Epithelial cell of esophagus (primary cell): ENCODE measurements at places on chromosomes 7 and 10.

DNA sequence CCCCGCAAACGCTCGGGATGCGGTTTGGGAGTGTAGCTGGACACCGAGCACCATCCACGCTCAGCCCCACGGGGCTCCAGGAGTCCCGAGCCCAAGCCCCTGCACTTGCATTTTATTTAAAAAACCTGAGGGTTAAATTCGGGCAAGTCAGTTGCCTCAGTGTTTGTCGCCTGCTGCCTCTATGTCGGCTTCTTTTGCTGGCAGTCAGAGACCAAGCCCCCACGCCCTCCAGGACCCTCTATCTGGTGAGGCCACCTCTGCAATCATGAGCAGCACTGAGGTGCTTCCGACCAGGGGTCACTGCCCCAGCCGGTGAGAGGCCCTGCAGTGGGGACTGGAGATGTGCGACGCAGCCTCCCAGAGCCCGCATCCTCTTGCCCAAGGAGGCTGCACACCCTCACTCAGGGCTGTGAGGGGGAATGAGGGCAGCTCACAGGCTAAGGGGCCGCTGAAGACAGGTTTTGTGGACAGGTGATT lies 13.3 kb upstream of the ZNF273 start:
- DNase-seq, result no peak

DNA sequence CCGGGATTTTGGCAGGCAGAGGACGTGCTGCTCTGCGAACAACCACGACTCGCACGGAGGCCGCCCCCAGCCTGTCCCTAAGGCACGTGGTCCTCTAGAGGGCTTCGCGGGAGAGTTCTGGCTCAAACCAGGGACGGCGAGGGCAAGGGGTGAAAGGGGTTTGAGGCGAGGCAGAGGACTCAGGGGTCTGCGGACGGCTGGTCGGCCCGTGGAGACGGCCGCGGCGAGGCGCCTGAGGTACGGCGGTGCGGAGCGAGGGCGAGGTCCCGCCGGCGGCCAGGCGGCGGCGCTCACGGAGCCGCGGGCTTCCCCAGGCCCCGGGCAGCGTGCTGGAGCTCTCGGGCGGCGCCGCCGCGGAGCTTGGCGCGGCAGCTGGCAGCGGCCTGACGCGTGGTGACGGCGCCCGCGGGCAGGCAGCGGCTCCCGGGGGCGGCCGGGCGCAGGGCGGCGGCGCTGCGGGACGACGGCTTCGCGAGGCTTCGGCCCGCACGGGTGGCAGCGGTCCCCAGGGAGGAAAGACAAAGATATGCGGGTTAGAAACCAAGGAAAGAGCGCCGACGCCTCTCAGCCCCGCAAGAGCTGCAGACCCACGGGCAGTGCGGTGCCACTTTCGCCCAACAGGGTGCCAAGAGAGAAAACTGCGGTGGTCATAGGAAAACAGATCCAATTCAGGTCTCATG lies 44.8 kb downstream of the ZNF800 start:
- peak; percentile 77 for DNase-seq

GRCh38 chr7:39069896-39070881 lies 92.5 kb downstream of the POU6F2 start:
- DNase-seq, result no peak

GRCh38 chr7:1691096-1691495 lies 21.0 kb downstream of the ELFN1 start:
- DNase-seq, result no peak

GRCh38 chr10:128751284-128751683 lies 625.1 kb upstream of the MKI67 start:
- no peak for DNase-seq

GRCh38 chr7:144670218-144670617 lies 165.6 kb downstream of the TPK1 start:
- DNase-seq, result peak; percentile 67

DNA sequence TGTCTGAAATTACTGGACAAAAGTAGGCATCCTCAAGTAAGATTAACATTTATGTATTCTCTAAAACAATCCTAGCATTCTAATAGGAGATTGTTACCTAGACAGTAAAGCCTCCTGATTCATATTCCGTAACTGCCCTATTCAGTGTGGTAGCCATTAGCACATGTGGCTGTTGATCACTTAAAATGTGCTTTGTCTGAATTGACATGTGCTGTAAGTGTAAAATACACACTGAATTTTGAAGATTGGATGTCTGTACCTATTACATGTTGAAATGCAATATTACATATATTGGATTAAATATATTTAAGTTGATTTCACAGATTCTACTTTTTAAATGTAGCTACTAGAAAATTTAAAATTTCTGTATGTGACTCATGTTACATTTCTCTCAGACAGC lies 14.6 kb downstream of the EDRF1 start:
- no peak for DNase-seq

DNA sequence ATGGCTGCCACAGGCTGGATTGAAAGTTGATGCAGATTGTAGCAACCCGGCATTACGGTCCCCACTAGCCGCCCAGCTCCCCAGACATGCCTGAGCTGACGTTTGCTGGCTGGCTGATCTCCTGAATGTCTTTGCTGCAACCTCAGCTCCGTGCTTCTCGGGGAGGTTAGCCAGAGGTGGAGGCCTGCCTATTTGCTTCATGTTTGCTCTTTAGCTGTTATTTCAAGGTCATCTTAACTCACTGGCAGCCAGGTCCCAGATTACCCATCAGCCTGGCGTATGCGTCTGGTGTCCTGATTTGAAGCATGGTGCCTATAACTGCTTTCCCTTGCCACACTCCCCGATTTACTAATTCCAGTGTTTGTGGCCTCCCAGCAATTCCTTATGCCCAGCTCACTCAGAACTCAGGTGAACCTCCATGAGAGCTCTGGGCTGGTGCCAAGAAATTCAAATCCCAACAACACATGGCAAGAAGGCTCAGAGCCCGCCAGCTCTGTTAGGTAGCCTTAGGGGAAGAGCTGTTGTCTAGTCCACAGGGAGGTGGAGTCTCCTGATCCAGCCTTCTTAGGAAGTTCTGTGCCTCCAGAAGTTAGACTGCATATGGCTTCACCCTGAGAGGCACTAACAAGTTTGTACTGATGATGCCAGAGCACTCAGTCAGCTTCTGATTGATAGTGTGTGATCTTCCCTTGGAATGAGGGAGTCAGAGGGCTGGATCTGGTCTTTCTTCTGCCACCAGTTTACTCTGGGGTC lies 69.7 kb upstream of the EXOC4 start:
- DNase-seq, result no peak

- DNase-seq, result peak; percentile 87
Measured at GRCh38 chr7:77327067-77327931, 88.8 kb downstream of the GSAP start.

- no peak for DNase-seq
Measured at GRCh38 chr7:139355320-139355719, 4.4 kb upstream of the LUC7L2 start.

DNA sequence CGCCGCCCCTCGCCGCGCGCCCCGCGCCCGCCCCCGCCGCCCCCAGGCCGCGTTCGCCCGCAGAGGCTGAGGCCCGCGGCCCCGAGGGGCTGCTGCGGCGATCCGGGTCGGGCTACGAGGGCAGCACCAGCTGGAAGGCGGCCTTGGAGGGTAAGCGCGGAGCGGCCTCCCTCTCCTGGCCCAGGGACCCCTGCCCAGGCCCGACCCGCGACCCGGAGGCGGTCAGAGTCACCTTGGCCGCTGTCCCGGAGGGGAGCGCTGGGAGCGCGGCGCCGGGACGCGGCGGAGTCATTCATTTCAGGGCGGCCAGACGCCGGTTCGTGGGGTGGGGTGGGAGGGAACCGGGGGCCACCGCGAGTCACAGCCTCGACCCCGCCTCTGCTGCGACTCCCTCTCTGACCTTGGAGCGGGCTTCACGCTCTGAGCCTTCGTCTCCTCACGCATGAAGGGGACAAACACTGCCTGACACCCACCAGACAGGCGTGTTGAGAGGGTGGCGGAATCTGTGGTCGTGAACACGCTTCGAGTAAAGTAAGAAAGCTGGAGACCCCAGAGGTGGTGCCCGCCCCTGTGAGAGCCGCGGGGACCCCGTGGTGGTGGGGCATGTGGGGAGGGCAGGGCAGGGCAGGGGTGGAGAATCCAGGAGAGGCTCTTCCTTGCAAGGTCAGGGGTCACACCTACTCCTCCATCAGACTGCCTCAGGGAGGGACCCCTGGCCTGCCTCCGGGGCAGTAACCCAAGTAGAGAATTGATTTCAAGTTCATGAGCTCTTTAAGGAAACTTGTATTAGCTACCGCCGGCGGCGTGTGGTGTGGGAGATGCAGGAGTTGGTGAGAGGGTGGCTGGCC lies 707 bp downstream of the CLEC2L start:
- DNase-seq, result no peak

- DNase-seq, result no peak
Measured at GRCh38 chr10:30127120-30127541, 67.7 kb upstream of the JCAD start.

DNA sequence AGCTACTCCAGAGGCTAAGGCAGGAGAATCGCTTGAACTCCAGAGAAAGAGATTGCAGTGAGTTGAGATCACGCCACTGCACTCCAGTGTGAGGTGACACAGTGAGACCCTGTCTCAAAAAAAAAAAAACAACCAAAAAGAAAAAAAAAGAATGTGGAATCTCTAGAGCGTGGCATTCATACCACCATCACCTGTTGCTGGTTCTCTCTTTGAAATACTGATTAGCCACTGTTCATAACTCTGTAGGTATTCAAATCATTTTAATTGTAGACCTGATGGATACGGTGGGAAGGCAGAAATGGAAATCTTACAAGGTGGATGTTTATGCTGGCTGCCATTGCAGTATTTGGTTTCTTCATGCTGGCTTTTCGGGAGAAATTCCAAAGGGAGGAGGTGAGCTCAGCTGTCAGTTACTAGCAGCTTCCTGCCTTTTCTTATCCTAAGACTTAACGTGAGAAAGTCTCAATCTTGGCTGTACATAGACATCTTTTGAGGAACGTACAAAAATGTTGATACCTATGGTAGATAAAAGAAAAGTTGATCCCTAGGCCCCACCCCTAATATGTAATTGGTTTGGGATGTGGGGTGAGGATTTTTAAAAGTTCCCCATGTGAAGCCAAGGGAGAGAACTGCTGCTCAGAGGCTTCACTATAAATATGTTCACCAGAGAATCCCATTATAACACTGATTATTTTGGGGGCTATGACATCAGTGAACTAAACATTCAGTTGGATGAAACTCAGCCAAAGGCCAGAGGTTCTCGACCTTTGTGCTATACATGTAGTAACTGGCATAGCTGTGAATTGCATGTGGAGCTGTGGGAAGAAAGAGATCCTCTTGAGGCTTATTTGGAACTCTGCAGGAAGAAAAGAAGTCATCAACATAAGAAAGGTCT lies 26.9 kb upstream of the MKLN1 start:
- DNase-seq, result no peak
